ENCODE measurements at places on chromosomes 7 and 10.

GRCh38 chr10:111990734-111991133, 192.8 kb downstream of the GPAM start:
- DNase-seq, result no peak

GRCh38 chr10:104966563-104967297, 325.6 kb downstream of the SORCS3 start:
- no peak for DNase-seq

DNA sequence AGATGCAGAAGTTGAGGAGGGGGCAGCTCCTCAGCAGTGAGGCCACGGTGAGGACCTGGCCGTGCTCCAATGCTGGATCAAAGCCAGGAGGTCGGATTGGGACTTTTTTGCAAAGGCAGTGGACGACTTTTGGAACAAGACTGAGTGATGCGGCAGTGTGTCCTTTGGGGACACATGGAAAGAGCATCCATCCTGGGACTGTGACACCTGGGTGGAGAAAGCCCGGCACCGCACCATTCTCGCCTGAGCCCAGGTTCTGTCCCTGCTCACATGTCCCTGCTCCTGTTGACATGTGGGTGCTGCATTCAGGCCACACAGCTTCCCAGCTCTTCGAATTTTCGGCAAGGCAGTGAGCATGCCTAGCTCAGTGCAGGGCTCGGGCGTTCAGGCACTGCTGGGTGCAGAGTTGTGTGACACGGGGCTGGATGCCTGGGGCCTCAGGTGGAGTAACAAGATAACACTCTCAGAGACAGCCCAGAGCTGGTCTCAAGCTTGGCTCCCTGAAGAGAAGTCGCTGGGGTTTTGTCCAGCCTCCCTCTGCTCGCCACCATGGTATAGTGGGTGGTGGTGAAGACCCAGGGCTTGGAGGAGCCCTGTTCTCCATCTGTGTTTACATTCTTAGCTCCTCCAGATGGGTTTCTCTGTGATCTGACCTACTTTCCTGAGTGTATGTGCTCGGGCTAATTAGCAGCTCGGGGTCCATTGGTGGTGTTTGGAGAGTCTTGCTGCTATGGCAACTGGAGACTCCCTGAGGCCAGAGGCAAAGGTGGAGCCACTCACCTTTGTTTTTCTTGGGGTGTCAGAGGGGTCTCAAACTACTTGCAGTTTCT, 111.7 kb upstream of the BTBD16 start:
- DNase-seq, result no peak

GRCh38 chr10:49610458-49611165, 502 bp downstream of the SLC18A3 start:
- no peak for DNase-seq

DNA sequence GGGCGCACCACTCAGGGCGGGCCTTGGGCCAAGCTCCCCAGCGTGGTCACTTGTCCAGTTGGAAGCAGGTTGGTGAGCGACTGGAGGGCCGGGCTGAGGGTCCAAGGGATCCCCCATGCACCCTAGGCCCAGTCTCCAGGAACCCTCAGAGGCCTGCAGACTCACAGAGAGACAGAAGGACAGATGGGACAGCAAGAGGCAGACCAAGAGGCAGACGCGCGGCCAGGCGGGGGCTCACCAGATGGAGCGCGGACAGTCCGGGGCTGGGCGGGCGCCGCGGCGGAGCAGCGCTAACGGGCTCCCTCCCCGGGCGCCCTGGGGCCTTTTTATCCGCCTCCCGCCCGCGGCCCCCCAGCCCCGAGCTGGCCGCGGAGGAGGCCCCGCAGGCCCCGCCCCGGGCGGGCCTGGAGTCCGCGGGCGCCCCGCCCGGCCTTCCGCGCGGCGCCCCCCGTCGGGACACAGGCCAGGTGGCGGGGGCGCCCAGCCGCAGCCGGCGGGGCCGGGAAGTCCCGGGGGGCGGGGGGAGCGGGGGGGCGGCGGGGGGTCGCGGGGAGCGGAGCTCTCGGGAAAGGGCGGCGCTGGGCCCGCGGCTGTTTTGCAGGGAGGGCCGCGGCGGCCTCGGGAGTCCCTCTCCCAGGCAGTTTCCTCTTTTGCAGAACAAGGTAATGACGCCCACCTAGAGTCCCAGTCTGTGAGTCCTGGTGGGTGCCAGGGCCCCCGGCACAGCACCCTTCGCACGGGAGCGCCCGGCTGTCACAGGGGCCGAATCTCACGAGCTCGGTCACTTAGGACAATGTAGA, at the start of gene LOXL4:
Gene LOXL4, minus strand, starts transcription at position 301 of the 800 bp plus-strand sequence. CDS start 5,175 bp downstream, outside the sequence.
- no peak for DNase-seq

DNA sequence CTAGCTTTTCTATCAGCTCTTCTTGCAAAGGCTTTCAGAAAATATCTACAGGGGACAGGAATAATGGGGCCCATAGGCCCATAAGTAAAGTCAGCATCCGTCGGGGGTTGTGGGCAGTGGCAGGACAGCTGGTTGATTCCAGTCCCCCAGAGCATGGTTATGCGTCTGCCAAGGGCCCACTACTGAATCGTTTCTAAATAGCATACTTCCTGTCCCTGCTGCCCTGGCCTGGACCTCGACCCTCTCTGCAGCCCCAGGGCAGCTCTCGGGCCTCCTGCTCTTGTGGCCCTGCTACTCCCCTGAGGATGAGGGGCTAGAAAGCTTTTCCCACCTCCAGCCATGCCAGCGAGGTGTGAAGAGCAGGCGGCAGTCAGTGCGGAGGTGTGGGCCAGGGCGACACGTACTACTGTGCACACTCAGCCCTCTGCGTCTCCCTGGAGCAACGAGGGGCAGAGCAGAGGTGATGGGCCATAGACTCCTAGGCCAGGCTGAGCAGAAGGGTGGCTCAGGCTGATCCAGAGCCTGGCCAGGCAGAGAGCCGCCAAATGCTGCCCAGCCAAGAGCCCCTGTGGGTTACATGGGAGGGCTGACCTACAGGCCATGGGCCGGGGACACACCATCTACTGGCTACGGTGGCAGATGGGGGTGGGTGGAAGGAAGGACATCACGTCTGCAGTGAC, 4.7 kb upstream of the OPN4 start:
- no peak for DNase-seq

DNA sequence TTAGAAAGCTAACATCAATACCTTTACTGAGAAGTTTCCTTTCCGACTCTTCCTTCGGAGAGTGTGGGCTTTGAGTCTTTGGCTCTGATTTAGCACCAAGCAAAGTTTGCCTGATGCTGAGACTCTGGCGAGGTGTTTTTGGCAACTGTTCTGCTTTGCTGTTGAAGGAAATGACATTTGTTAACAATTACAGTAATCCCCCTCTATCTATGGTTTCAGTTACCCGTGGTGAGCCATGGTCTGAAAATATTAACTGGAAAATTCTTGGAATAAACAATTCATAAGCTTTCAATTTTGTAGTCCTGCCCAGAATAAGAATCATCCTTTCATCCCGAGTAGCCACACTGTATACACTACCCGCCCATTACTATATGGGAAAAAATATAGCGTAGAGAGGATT, 126.3 kb downstream of the ARHGAP21 start:
- no peak for DNase-seq

DNA sequence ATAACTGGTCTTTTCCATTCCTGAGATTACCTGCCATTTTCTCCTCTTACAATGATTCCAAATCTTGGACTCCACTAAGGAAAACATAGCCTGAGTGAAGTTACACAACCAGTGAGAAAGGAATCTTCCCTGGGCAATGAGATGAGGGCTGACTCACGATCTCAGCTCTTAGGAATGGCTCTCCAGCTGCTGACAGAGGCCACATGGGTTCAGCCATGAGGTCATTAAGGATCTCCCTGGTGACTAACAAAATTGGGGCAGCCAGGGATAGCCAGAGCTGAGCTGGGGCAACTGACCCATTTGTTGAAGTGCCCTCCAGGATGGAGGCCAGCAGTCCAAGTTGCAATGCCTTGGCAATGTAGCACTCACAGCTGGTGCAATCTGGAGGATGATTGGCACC, 78.7 kb upstream of the MKLN1 start:
- DNase-seq, result no peak

GRCh38 chr10:1465993-1466764, 271.1 kb downstream of the ADARB2 start:
- no peak for DNase-seq

DNA sequence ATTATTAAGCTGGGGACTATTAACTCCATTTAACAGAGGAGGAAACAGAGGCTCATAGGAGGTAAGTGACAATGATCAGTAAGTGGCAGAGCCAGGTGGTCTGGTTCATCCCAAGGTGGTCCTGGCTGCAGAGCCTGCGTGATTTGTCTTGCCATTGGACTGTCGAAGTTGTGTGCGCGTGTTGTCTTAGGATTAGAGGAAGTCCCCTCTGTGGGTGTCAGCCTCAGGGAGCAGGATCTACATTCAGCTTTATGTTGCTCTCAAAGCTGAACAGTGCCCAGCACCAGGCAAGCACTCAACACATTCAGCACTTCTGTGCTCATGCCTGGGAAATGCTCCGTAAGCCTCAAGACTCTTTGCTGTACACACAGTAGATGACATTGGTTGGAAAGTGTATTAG, 139.5 kb downstream of the HERPUD2 start:
- DNase-seq, result no peak

- DNase-seq, result no peak
These were observed 59.1 kb upstream of the ZNF32 start for GRCh38 chr10:43707770-43708169.
